Occipital lobe (tissue), 3 donors: ENCODE measurements at places on chromosomes 5 and 9.

DNA sequence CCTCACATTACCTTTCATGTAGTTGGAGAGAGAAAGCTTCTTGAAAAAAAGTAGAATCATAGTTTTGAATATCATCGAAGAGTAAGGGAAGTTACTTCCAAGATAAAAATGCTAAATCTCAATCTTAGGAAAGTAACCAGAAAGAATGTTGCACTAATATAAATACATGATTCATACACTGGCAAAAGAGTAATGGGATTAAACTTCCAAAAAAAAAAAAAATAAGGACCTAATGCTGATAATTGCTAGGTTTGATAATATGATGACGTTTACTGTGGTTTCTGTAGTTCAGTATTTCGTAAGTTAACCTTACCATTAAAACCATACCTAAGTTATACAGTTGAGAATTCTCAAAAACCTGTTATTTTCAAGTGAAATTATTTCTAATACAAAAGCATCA lies 573.8 kb upstream of the CDH9 start:
- DNase-seq = no peak

- no peak for DNase-seq
These were observed 8.4 kb upstream of the RGS3 start for GRCh38 chr9:113454914-113455761.

DNA sequence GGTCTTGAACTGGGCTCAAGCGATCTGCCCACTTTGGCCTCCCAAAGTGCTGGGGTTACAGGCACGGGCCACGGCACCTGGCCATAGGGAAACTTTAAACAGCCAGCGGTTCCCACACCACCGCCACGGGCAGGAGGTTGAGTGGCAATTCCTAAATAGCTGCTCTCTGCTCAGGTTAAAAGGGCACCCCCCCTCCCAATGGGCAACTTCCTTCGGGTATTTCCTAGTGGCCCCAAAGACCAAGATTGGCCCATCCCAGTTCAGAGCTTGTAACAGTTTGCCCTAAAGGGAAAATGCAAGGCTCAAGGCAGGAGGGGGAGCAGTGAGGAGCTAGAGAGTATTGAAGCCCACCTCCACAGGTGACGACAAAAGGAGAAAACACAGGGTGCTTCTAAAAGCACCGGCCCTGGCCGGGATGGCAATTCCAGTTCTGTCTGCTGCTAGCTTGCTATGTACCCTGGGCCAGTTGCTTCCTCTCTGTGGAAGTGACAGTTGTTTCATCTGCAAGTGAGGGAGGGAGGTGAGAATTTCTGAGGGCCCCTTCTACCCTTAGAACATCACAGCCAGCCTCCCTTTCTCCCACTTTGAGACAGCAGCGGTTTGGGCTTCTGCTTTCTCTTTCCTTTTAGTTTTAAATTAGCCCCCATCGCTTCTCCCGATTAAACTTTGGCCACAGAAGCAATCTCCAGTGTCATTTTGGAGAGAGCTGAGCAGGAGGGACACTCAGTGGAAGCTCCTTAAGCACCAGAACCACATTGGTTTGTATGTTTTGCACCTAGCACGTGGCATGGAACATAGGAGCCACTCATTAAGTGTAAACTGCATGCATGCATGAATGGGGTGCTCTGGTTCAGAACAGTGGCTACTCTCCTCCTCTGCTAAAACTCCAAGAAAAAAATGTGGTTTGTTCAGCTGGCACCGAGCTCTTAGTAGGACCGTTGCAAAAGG lies 17.3 kb upstream of the TNIP1 start:
- no peak for DNase-seq

DNA sequence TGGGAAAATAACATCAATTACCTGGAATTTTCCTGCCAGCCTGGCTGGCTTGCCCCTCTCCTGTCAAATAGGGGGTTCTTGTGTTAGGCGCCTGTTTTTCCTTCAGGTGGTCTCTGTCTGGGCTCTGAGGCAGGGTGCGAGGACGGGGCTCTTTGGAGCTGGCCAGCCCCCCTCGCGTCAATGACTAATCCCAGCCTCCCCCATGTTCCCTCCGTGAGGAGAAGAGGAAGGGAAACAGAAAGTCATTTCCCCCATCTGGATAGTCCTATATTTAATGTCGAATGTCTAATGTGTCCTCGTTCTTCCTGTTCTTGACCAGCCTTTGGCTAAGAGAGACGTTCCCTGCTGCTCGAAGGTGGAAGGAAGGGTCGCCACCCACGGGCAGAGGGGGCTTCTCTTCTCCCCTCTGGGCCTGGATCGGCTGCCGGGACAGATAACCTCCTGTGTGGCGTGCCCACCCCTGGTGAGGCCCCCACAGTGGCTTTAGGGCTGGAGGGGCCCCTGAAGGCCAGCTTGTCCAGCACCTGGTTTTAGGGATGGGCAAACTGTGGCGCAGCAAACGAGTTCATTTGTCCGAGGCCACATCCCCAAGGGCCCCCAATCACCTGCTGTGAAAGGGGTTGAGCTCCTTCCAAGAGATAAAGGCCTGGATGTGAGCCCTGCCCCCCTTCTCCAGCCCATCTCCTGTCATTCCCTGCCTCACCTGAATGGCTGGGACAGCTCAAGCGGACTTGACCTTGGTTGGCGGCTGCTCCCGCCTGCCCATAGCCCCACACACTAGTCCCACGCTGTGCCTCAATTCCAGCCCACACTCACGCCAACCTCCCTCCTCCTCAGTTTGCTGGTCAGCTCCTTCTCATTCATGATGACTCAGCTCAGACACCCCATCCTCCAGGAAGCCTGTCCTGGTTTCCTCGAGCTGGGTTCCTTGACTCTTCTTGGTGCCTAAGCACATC lies 35.9 kb upstream of the UNC5A start:
- no peak for DNase-seq

GRCh38 chr5:67065696-67066095 lies 130.9 kb downstream of the CD180 start:
- DNase-seq = no peak

- no peak for DNase-seq
These were observed 23.9 kb downstream of the MED27 start for GRCh38 chr9:132055756-132056155.
